Fibroblast of skin of left quadriceps (primary cell): ENCODE measurements at places on chromosomes 16 and 17.
A peak's percentile ranks its signal among the peaks of the same experiment; 100 is the strongest.

- DNase-seq: no peak
Observed at GRCh38 chr17:55969562-55970324, 183.5 kb upstream of the ANKFN1 start.

DNA sequence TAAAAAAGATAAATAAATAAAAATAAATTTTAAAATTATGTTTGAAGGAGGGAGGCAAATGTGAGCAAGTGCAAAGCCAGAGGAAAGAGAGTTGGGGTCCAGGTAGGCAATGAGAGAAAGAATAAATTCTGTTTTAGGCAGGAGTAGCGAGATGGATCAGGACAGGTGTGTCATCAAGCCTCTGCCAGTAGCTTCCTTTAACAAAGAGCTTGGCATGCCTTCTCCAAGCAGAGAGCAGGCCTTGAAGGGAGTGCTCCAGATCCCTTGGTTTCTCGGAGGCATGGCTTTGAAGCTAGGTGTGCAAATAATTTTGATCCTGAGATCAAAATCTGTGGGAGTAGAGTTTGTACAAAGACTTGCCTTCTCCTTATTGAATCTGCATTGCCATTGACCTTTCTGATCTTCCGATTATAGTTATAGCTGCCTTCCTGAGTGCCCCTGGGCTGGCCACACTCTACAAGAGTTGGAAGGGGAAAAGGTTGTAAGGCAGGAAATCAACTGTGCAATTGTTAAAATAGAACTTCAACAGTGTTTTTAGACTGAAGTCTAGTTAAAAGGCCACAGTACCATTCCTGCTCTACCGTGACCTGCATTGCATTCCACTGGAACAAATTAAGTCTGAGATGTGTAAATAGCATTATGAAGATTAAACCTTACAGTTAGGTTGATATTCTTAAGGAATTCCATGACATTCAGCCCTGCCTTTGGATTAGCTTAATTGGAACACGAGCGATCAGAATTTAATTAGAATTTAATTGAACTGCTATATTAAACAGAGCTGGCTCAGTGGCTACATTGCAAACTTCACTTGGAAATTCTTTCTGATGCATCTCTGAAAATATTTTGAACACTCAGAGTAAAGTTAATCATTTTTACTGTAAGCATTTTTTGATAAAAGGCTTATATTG, 33.7 kb downstream of the IQCK start:
- DNase-seq: no peak

DNA sequence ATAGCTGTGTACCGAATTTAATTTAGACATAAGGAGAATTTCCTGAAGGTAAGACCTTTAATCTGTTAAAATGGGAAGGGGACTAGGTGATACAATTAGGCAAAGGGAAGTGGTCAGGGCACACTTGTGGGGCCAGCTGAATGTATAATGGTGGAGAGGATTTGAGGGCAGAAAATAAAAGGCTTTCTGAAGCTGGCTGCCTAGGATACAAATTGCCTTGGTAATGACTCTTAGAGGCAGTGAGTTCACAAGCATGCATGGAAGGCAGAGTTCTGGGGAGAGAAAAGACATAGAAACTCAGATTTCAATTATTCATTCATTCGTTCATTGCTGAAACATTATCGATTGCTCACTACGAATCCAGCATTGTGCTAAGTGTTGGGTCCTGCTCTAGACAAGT, 12.4 kb upstream of the NFAT5 start:
- DNase-seq: no peak

DNA sequence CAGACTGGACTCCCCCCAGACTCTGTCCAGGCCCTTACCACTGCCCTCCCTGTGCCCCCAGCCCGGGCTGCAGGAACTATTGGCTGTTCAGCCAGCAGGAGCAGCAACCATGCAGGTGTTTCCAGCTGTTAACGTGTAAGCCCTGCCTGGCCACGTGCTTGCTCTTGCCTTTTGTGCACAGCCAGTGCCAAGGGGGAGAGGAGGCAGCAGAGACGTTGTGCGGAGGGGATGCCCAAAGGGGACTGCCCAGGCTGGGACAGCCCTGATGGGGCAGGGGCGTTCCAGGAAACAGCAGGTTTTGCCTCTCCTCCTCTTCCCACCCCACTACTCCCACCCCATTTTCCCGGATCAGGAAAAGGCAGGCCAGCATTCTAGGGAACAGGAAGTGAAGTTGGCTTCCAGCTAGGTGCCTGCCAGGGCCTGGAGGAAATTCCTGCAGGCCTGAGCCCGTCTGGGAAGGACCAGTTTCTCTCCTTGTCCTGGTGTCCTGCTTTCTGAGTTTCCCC, 16.7 kb upstream of the LASP1NB start:
- no peak for DNase-seq

DNA sequence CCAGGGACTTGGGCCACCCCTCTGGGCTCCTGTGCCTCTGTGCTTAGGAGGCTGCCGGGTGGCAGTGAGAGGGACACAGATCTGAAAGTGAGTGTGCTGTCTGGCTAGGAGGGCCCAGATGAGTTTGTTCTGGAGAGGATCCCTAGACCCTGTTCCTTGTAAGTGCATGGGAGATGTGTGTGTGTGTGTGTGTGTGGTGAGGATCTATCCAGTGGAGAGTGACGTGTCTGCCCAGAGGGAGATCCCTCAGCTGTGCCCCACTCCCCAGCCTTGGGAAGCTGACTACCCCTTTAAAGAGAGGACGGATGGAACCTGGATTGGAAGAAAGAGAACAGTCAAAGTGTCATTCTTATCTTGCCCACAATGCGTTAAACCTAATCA, 25.5 kb upstream of the CDC42EP4 start:
- DNase-seq: no peak

DNA sequence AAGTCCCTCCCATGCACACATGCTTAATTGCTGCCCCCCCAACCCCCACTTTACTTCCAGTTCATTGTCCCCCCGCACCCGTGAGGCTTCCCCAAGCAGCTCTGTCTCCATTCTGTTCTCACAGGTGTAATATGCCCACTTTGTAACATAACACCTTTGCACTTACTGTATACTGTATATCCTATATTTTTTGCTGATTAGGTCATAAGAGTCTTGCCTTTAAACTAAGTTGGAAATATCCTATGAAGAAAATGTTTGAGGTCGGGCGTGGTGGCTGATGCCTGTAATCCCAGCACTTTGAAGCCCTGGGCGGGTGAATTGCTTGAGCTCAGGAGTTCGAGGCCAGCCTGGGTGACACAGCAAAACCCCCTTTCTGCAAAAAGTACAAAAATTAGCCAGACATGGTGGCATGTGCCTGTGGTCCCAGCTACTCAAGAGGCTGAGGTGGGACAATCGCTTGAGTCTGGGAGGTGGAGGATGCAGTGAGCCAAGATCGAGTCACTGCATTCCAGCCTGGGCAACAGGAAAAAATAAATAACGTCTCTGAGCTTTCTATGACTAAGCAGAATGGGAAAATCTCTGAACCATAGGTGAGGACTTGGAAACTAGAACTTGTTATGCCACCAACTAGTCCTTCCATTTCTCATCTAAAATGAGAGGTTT, 76.1 kb downstream of the TNRC6C start:
- no peak for DNase-seq

GRCh38 chr17:50697663-50698272, 9.9 kb downstream of the ANKRD40 start:
- DNase-seq: no peak

DNA sequence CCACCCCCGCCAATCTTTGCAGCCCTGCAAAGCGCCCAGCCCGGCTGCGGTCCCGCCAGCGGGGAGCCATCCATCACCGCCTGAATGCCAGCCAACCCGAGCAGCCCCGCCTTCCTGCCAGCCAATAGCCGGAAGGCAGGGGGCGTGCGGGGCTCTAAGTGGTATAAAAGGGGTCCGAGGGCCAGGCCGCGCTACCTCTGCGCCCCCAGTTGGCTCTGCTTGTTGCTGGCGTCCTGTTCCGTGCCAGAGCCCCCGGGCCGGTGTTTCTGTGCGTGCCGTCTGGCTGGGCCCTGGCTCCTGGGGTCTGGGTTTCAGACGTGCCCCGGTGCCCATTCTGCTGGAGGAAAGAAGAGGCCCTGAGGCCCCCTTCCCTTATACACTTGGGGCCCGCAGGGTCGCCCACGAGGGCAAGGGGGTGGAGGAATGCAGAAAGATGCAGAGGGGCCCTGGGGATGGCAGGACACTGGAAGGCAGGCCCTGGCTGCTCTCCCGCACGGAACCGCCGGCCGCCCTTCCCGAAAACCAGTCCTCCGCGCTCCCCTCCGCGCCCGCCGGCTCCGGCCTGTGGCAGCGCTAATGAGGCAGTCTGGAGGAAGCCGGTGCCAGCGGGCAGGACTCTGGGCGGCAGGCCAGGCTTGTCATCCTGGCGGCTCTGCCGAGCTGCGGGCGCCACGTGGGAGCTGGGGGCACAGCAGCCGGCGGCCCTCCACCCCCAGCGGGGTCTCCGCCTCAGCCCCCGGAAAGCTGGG, 14.0 kb downstream of the COPZ2 start:
- DNase-seq: no peak

DNA sequence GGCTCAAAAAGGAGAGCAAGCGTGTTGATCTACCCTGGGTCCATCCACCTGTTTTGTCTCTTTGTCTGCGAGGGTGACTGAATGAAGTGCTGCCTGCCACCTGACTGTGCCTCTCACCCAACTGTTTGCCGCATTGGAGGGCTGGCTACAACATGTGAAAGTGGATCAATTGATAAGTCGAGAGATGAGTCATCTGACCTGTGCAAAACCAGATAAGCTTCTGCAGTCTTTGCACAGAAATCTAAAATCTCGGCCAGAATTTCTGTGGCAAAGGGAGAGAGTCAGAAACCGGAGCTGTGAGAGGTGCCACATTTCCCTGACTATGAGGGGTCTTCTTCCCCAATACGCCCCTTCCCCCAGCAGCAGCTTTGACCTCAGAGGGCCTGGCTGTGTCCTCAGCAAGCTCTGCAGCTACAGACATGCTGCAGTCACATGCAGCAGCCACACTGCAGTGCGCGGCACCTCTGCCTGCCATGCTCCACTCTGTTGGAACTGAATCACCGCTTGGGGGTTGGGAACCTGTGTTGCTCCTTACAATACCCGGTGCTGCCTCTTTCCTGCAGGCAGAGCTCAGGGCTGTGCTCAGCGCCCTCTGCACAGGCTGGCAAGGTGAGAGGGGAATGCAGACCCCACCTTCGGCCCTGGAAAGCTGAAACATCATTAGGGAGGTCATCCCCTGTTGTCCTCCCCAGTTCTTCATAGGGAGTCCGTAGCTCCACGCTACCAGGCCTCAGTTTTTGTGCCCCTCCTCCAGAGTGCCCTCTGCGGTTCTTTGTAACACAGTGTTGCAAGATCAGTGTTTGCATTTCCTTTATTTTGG, 16.2 kb upstream of the HAS3 start:
- no peak for DNase-seq

DNA sequence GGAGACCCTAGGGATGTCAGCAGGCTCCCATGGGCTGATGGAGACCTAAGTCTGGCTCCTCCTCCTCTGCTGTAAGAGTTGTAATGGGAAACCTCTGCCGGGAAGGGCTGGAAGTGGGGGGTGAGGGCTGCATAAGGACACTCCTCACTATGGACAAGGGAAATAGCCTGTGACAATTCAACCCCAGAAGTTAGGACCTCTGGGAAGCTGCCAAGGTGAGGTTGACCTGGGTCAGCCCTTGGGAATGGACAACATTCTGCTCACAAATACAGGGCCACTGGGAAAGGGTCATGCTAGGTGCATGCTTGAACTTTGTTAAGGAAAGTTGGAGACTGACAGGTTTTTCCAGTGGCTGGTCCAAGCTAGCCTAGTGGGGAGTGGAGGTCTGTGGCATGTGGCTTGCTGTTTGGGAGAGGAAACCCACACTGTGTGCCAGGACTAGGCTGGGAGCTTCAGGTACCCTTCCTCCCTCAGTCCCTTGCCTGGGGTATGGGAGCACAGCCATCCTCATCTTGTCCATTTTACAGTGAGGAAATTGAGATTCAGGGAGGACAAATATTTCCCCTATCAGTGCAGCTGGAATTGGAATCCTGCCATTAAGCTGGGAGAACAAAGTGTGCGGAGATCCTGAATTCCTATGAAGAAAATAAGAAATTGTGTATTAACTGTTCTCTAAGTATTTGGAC, 190.4 kb downstream of the SALL1 start:
- no peak for DNase-seq

- DNase-seq: no peak
Observed at GRCh38 chr16:68910051-68910450, 66.7 kb downstream of the TANGO6 start.

DNA sequence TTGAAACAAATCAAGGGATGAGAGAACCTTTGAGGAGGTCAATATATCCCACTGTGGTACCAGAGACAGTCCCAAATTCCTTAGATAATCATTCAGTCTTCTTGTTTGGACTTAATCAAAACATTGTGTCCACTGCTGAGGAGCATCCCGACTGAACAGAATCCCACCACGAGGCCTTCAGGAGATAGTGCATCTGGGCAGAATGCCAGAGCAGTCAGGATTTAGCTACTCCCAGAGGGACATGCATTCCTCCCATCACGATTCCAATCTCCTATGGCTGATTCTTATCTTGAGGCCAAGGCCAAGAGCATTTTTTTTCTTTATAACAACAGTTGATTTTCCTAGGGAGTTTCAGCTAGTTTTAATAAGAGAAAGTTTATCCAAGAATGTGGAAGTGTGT, 87.4 kb upstream of the COX10 start:
- DNase-seq: peak; percentile 20

- no peak for DNase-seq
Observed at GRCh38 chr16:66886321-66886720, 6.0 kb downstream of the PDP2 start.
